Glutamatergic neuron (in vitro differentiated cells): ENCODE measurements at places on chromosomes 7 and 10. TPM values are rescaled to one million over a fixed set of nuclear protein-coding genes. Genes with fewer than 3 reads are reported as not detected.

GRCh38 chr7:156220078-156220605 lies 407.9 kb upstream of the SHH start:
- no peak overlapping the region for H3K27ac ChIP-seq
- H3K36me3 ChIP-seq, result no peaks in the 10 kb centered on the region
- H3K4me3 ChIP-seq, result no peak overlapping the region
- no peak for DNase-seq

DNA sequence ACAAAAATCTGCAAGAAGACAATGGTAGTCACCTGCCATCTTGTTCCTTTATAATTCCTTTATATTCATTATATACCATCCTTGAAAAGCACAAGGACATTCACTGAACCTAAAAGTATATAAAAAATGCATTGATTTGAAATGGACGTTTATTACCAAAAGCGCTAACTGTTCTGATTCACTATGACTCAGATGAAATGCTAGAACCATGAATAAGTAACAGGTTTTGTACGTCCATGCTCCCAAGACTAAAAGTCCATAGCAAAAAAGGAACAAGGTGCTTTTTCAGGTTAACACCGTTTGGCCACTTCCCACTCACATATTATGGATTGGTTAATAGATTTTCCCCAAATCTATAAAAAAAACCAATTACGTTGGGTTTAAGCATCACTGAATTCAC lies 109.4 kb downstream of the PPP1R17 start:
- no peaks in the 10 kb centered on the region for H3K4me1 ChIP-seq
- no peak overlapping the region for H3K27ac ChIP-seq
- no peak overlapping the region for H3K4me3 ChIP-seq

The ZNF479 gene
- not detected for total RNA-seq

GRCh38 chr10:23106331-23107072 lies 11.1 kb downstream of the MSRB2 start:
- peaks cover 8% of the 10 kb centered on the region for H3K36me3 ChIP-seq
- peak overlapping the region; percentile 87 for H3K27ac ChIP-seq
- peaks cover 3% of the 10 kb centered on the region for H3K27me3 ChIP-seq
- peak overlapping the region; percentile 74 for H3K4me3 ChIP-seq
